Kidney epithelial cell (primary cell): ENCODE measurements at places on chromosomes 1 and 21. TPM values are rescaled to one million over a fixed set of nuclear protein-coding genes. Genes with fewer than 3 reads are reported as not detected.

Gene SLC6A17
- total RNA-seq = 0.42 and 0.75 TPM in 2 replicates

- no peak for DNase-seq
These were observed 125.0 kb downstream of the KIAA0319L start for GRCh38 chr1:35432231-35432630.

Gene SEC16B
- 0.96 and 1.2 TPM in 2 replicates for total RNA-seq

- DNase-seq = no peak
These were observed 17.1 kb downstream of the SPRTN start for GRCh38 chr1:231355171-231355570.

GRCh38 chr1:109383854-109384253, 13.9 kb downstream of the SORT1 start:
- DNase-seq = no peak

DNA sequence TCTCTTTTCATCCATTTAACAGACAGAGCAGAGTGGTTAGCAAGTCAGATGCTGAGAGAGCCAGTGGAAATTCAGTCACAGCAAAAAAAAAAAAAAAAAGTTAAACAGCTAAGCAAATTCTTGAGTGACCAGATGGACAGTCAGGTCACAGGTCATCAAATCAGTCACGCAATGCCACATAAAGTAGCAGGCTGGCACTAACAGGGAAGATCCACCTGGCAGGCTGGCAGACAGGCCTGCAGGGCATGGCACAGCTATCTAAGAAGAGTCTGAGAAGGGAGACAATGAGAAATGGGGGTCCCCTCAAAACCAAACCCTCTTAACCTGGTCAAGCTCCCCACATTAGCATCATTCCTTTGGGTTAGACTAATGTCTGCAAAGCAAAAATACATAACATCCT, 371.9 kb downstream of the TTLL7 start:
- no peak for DNase-seq

GRCh38 chr1:17287130-17287776, 20.7 kb upstream of the PADI4 start:
- DNase-seq = no peak

Gene SERINC2
- 105 and 131 TPM in 2 replicates for total RNA-seq

Gene SLFNL1
- 0.41 TPM in 1 of 2 replicates, not detected in the other for total RNA-seq

GRCh38 chr1:204190212-204191211, 5.8 kb downstream of the KISS1 start:
- no peak for DNase-seq

DNA sequence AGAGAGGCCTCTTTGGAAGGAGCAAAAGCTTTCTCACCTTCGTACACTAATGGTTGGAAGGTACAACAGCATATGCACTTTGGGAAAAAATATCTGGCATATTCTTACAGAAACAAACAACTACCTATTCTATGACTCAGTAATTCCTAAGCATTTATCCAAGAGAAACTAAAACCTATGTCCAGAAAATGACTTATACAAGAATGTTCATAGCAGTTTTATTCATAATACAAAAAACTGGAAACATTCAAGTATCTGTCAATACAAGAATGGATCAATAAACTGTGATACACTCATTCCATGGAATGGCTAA, 8.2 kb downstream of the NBPF1 start:
- DNase-seq = no peak

- no peak for DNase-seq
These were observed 57.4 kb downstream of the LACTBL1 start for GRCh38 chr1:22915231-22915630.

Gene RNU1-2
- under 0.01 TPM in 2 replicates for total RNA-seq

Gene IFNAR2
- 16.4 and 23.6 TPM in 2 replicates for total RNA-seq

- DNase-seq = no peak
These were observed 109.5 kb downstream of the TBX15 start for GRCh38 chr1:118878661-118879060.

DNA sequence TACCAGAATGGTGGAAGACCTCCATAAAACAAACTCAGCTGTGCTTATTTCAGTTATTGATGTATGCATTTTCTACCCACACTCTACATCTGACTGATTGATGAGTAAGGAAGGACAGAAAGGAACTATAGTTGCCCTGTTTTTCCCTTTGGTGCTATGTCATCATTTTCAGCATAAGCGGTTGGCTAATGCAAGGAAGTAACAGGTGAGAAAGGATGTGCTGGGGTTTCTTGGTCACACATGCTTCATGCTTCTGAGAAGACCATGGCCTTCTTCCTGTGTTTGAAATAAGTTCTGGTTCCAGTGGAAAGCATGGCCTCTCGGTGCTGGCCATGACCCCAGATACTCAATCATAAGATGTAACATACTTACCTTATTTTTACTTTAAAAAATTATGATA, 541.2 kb downstream of the PTPRU start:
- DNase-seq = no peak

DNA sequence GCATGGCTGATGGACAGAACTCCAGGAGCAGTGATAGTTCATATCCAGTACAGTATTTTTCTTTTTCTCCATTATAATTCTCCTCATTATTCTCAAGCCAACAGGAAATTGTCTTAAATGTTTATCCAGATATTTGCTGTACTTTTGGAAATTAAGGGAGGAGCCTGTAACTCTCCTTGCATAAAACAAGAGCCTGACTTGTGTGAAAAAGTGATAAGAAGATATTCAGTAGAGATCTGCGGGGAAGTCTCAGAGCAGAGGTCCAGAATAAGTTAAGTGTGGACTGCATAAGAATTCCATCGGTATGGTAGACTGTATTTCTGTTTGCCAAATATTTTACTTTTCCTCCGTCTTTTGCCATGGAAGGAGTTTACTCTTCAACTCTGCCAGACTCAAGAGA, 70.2 kb downstream of the BACH1 start:
- no peak for DNase-seq

Gene SIPA1L2
- 13.7 and 16.4 TPM in 2 replicates for total RNA-seq

Gene FMN2
- 0.33 and 1.6 TPM in 2 replicates for total RNA-seq

- no peak for DNase-seq
These were observed 26.8 kb downstream of the VANGL1 start for GRCh38 chr1:115668579-115668978.

DNA sequence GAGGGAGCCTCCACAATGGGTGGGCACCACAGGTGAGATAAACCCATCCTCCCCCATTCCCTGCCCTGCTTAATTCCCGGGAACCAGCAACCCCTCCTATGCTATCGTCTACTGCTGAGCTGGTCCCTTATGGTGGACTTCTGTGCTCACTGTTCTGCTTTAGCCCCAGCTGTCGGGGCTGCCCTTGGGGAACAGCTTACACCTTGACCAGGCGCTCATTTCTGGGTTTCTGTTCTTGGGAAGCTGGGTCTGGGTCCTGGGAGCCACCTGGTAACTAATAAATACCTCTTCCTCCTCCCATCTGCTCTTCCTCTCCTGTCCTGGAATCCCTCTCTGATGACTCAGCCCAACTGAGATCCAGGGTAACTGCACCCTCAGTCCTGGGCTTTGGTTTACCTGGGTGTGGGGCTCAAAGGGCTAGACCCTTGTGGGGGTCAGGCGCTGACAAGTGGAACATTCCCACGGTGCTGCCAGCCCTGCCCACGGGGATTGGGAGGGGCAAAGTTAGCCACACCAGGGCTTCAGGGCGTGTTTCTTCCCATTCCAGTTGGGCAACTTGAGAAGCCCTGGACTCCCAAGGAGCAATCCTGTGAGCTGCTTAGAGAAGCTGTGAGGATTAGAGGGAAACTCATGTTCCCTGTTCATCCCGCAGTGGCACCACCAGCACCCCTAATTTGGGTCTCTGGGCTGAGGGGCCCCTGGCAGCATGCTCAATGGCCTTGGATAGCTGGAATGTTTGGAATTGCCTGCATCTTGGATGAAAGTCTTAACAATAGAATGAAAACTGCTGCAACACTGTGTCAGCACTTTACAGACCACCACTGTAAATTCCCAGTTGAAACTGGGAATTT, 1.6 kb downstream of the PCAT6 start:
- DNase-seq = no peak

Gene MPZ
- 0.14 and 0.54 TPM in 2 replicates for total RNA-seq

DNA sequence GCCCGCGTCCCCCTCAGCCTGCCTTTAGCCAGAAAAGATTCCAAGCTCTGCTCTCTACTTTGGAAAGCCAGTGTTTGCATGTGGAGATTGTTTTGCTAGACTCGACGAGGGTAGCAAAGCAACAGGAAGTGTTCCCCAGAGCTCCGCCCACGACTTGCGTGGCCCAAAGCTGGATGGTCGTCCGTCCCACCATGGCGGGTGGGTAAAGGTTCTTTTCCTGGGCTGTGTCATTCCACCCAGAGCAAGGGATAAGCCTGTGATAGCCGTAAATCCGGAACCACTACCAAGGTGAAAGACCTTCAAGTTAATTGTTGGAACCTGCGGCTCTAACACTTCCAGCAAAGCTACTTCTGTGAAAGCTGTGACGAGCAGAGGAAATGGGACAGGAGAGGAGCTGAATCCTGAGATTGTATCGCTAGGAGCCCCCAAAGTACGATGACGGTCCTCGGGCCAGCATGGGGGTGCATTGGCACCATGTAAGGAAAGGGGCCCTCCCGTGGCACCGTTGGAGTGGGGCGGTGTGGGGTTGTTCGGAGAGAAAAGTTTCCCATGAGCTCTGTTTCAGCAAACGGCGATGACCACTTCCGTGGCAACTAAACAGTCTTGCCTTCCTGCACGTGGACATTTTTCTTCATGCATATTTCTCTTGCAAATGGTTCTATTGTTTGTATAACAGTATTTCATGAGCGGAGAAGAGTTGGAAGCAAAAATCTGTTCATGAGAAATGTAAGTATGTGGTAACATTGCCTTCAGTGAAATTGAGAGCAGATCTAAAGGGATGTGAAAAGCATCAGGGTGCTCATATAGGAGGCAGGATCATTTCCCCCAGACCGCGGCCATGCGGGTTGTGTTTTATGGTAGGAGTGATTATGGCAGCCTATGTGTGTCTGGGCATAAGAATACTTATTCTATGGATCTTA, 8.4 kb downstream of the MX2 start:
- DNase-seq = no peak

DNA sequence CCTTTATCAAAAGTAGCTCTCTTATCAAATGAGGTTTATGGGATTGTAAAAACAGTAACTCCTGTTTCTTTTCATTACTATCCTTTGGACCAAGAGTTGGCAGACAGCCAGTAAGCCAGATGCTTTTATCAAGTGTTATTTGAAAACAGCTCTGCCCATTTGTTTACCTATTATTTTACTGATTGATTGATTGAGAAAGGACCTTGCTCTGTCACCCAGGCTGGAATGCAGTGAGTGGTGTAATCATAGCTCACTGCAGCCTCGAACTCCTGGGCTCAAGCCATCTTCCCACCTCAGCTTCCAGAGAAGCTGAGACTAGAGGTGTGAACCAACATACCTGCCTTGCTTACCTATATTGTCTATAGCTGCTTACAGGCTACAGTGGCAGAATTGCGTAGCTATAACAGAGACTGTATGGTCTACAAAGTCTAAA, 3.6 kb downstream of the PRKAB2 start:
- DNase-seq = no peak

DNA sequence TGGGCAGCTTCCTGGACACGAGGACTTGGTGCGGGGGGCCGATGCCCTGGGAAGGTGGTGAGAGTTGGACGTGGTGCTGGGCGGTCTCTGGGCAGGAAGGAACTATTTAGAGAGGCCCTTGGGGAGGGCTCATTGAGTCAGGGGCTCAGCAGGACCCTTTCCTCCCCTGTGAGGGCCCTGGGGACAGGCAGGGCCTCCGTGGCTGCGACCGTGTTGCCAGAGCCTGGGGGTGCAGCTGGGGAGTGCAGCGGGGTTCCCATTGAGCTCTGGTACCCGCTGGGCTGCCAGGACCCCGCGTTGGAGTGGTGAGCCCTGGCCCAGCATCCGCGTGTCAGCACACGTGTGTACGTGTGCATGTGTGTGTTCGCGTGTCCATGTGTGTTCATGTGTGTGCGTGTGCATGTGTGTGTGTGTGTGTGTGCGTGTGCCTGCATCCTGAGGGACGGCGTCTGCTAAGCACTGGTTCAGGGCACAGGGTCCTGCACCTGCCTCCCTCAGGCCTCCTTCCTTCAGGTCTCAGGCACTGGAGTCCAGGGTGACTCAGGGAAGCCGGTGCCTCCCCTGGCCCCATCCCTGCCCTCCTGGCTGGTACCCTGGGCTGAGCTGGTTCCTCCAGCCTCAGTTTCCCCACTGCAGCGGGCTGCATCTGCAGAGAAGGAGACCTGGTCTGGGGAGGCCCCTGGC, 10.7 kb downstream of the RNF223 start:
- no peak for DNase-seq

DNA sequence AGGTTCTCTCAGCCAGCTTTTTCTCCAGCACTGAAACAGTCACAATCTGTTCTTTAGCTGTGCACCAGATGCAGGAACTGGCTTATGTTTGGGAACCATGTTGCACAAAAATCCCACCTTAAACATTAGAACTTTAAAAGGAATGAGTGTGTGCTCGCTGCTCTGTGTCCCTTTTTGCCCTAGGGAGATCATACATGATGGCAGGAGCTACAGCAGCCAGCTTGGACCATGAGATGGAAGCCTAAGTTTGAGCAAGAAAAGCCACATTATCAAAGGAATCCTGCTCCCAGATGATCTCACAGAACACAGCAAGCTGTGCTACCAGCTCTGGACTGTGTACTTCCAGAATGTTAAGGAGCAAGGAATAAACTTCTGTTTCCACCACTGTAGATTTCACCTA, 3.5 kb downstream of the ZBTB17 start:
- DNase-seq = no peak

Gene RIPK4
- total RNA-seq = 17.6 and 20.5 TPM in 2 replicates

GRCh38 chr1:51303315-51303714, 27.0 kb downstream of the TTC39A start:
- DNase-seq = no peak

Gene ACKR1
- total RNA-seq = not detected in 2 replicates

Gene TP73
- 0.04 and 0.07 TPM in 2 replicates for total RNA-seq

GRCh38 chr1:115877511-115877910, 36.6 kb upstream of the NHLH2 start:
- DNase-seq = no peak

GRCh38 chr1:154490317-154490716, 11.7 kb upstream of the TDRD10 start:
- no peak for DNase-seq

Gene ERMAP
- 7.4 and 8.9 TPM in 2 replicates for total RNA-seq

DNA sequence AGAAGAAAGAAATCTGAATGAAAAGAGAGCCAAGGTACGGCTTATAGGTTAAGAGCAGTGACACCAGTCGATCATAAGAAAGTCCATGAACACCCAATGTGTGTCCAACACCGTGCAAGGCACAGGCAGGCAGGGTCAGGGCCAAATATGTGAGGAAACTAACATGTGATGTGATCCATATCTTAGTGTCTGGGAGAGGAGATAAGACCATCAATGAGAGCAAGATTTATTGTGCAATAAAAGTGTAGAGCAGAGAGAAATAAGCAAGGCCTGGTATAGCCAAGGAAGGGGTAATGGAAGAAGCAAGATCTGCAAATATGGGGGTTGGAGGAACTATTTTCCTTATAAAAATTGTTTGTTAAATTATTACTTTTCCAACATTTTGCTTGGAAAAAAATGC, 198.8 kb downstream of the CRB1 start:
- DNase-seq = no peak

GRCh38 chr1:173330149-173330951, 123.2 kb upstream of the TNFSF4 start:
- no peak for DNase-seq

- DNase-seq = no peak
These were observed 414.0 kb downstream of the PRDM2 start for GRCh38 chr1:14113841-14114567.
